Left lung (tissue), 14 donors: ENCODE measurements at places on chromosomes 2 and 18. TPM values are rescaled to one million over a fixed set of nuclear protein-coding genes. Genes with fewer than 3 reads are reported as not detected.

The GALNT14 gene
- 5.9 TPM for polyA plus RNA-seq

The TGFA gene
- polyA plus RNA-seq, result 0.70 TPM

DNA sequence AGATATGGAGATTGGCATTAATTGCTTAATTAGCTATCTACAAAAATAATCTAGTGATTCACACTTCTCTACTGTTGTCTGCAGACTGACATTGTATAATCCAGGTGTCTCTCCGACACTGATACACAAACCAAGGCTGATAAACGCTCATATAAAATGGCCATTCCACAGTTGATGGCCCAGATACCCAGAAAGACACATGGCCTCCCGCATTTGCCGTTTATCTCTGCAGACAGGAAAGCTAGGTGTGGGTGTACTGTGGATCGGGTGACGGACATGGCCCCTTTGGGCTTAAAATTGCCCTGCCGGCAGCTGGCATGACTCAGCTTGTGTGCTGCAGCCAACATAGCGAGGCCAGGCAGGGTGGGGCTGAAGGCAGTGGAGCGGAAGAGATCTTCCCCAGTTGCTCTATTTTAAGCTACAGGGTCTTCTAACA is 18.5 kb downstream of the PMAIP1 start:
- H3K27ac ChIP-seq, result no peak overlapping the region
- peak; percentile 87 for DNase-seq
- no peaks in the 10 kb centered on the region for H3K4me1 ChIP-seq
- H3K27me3 ChIP-seq, result no peaks in the 10 kb centered on the region
- no peak overlapping the region for H3K4me3 ChIP-seq
- no peaks in the 10 kb centered on the region for H3K36me3 ChIP-seq

GRCh38 chr2:204608237-204608939 is 63.1 kb downstream of the PARD3B start:
- H3K36me3 ChIP-seq, result no peaks in the 10 kb centered on the region
- no peaks in the 10 kb centered on the region for H3K27me3 ChIP-seq
- H3K27ac ChIP-seq, result no peak overlapping the region
- H3K4me1 ChIP-seq, result no peaks in the 10 kb centered on the region
